ENCODE measurements at places on chromosomes 16 and 17.
A peak's percentile ranks its signal among the peaks of the same experiment; 100 is the strongest.

DNA sequence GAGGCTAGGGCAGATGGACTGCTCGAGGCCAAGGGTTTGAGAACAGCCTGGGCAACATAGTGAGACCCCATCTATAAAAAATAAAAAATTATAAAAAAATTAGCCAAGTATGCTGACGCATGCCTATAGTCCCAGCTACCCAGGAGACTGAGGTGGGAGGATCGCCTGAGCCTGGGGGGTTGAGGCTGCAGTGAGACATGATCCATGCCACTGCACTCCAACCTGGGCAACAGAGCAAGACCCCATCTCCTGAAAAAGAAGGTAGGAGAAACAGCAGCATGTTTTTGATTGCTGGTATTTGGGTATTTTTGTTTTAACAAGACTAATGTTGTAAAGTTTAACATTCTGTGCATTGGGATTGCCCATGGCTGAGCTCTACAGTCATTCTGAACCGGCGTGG, 8.9 kb upstream of the DDX19A start:
- DNase-seq: no peak

- no peak for DNase-seq
Measured at GRCh38 chr17:75194879-75195278, 10.6 kb upstream of the NUP85 start.

DNA sequence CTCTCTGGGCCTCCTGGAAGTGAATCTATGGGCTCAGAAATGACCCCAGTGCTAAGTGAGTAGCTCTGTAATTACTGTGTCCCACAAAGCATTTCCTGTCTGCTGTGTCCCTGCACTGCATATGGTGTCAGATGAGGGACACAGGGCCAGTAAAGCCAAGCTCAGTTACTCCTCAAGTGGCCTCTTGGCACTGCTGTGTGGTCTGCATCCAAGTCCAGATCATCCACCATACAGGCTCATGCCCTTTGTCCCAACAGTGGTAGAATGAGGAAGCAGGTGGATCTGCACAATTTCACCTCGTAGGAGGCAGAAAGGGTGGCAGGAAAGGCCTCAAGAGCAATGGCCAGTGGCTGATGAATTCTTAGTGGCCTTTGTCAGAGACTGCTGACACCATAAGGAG, 146.8 kb downstream of the SOX9 start:
- DNase-seq: no peak

DNA sequence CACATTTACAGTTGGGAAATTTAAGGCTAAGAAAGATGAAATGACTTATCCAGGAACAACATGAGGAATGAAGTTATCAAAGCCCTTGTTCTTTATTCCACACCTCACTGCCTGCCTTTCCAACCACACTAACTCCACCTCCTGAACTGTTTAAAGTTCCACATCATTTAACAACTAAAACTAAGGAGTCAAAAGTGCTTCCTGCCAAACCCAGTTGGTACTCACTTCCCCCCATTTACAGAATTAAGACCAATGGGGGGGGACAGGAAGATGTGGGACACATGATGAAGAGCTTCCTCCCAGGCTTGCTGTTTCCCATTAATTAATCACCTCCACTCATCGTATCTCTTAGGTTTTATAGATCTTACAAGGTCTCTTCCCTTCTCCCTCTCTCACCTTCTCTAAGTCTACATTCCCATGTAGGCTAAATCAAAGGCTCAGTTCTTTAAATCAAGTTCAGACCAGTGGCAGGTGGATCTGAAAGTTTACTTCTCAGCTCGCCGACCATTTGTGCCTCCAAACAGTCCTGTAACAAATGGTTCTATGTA, 19.2 kb upstream of the TMEM101 start:
- DNase-seq: no peak

DNA sequence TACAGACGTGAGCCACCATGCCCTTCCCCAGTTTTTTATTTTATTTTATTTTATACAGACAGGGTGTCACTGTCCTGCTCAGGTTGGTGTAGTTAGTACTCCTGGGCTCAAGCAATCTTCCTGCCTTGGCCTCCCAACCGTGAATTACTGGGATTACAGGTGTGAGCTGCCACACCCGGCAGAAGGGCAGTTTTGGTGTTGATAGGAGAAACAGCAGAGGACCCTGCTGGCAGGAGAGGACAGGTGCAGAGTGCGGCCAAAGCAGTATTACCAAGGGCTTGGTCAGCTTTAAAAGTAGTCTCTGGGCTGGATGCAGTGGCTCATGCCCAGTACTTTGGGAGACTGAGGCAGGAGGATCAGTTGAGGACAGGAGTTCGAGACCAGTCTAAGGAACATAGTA, 22.9 kb downstream of the FOXK2 start:
- no peak for DNase-seq

DNA sequence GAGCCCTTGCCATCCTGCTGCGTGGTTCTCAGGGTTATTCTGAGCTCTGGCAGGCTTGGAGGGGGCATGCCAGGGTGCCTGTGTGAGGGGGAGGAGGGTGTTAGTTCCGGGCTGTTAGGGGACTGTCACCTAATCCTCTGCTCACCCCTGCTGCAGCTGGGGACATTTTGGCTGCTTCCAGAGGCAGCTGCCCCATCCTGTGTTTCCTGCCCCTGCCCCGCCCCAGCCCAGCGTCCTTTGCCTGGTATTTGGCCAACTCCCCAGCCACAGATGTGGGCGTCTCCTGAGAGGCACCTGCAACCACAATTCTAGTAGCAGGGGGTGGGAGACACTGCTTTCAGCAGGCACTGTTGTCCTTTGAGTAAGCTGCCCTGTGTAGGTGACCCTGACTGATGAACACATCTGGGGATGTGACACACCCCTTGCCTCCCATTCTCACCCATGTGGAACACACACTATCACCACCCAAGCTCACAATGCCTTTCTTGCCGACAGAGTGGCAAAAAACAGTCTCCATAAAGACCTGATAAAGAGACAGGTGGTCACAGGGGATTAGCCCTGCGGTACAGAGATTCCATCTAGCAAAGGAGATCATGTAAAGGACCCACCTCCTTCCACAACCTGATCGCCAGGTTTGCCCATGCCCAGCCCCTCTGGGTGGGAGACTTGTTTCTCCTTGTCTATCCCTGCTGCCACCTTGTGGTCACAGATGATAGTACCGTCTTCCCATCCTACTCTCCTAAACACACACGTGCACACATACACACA, at the start of gene CHRNE:
TSS of gene CHRNE (minus strand) at position 48 of the 768 bp plus-strand sequence. CDS start at position 13, 35 bp downstream.
- peak; percentile 70 for DNase-seq
